ENCODE measurements at places on chromosomes 5 and 9. TPM values are rescaled to one million over a fixed set of nuclear protein-coding genes. Genes with fewer than 3 reads are reported as not detected.

- DNase-seq, result no peak
These were observed 137.1 kb upstream of the TMEM161B start for GRCh38 chr5:88405783-88406182.

GRCh38 chr5:144089401-144090021, 80.9 kb downstream of the YIPF5 start:
- no peak for DNase-seq

DNA sequence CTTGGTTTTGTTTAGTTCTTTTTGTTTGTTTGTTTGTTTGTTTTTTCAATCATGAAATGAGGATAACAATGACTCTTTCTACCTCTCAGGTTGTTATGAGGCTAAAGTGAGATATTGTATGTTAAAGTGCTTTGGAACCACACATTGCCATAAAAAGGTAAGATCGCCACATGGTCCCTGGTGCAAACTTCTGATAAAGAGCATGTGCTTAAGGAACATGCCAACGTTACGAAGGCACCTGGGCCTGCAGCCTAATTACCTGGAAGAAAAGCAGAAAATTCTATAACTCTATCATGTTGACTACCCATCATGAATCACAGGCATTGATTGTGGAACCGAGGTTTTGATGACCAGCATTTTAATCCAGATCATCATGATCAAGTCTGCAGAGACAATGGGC, 151.8 kb downstream of the DROSHA start:
- no peak for DNase-seq

DNA sequence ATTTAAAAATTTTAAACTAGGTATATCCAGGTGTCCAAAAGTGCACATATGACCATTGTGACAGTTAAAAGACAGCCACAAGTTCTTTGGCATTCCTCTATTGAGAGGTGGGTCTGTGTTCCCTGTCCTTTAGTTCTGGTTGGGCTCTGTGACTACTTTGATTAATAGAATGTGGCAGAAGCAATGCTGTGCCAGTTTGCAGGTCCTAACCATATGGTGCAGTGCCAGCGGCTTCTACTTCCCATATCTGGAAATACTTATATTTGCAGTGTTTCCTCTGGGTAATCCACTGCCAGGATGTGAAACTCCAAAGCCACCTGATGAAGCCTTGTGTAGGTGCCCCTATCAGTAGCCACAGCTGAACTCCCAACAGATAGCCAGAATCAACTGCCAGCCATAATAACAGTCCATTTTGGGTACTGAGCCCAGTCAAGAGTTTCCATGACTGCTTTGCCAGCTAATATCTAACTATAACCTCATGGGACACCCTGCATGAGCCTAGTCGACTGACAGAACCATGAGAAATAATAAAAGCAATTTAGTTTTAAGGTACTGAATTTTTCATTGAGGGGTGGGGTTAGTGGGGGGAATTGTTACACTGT, 361.0 kb upstream of the SEMA6A start:
- DNase-seq, result no peak

GRCh38 chr5:89199306-89199705, 316.3 kb upstream of the MEF2C start:
- no peak for DNase-seq

DNA sequence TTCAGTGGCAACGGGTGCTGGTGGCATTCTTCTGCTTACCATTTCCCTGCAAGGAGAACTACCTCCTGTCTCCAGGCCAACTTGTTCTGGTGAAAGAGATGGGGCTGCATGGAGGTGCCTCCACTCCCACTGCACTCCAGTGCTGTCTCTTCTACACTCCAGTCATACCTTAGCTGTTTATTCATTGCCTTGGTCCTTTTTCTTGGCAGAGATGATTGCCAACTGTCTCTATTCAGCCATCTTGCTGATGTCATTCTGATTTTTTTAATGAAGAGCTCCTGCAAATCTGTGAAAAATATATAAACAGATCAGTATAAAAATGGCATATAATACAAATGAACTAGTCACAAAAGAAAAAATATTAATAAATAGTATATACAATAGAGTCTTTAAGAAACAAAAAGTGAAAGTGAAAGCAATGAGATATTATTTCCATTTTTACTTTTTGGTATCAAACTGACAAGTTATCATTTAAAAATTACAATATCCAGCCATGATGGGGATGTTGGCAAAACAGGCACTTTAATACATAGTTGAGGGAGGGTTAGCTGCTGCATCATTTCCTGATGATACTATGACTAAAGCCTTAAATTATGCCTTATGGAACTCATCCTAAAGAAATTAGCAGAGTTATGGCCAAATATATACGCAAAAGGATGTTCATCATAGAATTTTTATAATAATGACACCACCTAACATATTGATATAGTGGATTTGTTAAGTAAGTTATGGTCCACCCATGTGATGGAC, 109.4 kb downstream of the CARTPT start:
- no peak for DNase-seq

GRCh38 chr9:75671354-75671753, 219.1 kb upstream of the PCSK5 start:
- no peak for DNase-seq

GRCh38 chr9:76886318-76886717, 19.6 kb downstream of the PRUNE2 start:
- no peak for DNase-seq

GRCh38 chr5:75522025-75522424, 10.3 kb downstream of the POLK start:
- DNase-seq, result no peak

DNA sequence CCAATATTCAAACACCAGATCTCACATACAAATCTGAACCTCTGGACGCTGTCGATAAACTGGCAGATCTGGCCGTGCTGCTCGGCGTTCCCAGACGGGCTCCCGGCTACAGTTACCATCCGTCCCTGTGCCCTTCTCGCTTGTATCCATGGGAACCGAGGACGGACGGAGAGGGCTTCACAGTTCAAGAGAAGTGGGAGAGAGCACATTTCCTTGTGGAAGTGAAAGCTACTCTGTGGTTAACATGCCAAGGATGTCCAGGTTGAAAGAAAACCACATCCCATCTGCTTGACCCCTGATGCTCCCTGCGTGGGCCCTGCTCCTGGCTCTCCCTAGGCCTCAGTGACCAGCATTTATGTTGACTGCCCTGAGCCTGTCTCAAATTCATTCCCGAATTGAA, 6.3 kb upstream of the DBN1 start:
- no peak for DNase-seq

- DNase-seq, result peak; percentile 82
These were observed 6.6 kb upstream of the XPA start for GRCh38 chr9:97703437-97704344.

GRCh38 chr9:22169243-22169642, 160.1 kb upstream of the CDKN2B start:
- DNase-seq, result no peak

- no peak for DNase-seq
These were observed 16.9 kb downstream of the PTTG1 start for GRCh38 chr5:160438316-160439204.

- peak; percentile 33 for DNase-seq
These were observed 193.8 kb upstream of the ZNF618 start for GRCh38 chr9:113682297-113682771.

DNA sequence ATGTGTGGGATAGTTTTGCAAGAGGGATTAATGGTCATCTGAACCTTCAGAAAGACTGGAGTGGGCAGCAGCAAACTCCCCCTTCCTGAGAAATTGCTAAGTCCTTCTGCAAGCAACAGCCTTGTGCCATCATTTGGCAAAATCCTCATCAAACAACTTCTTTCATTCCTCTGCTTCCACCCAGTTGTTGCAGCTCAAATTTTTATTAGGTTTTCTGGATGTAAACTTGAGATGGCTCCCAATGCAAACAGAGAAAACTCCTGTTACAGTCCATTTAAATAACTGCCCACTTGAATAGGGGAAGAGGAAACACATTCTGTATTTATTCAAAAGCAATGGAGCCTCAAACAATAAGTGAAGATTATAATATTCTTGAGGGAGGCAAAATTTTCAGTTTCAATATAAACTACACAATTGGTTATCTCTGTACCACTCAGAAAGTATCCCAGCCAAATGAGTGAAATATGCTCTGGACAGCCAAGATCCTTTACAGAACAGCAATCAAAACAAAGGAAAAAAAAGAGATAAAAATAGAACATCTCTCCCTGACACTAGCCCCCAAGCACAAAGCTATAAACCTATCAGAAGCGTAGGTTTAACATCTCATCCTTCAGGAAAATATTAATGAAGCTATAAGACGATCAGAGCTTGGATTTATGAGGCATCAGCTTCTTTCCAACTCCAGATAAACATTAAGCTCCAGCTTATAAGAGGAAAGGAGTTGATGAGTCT, 17.3 kb upstream of the DAP start:
- no peak for DNase-seq

SKP1 gene
- 277 TPM for total RNA-seq

QRFP gene
- not detected for total RNA-seq

SPOCK1 gene
- 31.4 TPM for total RNA-seq

Data from epithelial cell of proximal tubule (primary cell).